ENCODE measurements at places on chromosomes 5 and 9.

DNA sequence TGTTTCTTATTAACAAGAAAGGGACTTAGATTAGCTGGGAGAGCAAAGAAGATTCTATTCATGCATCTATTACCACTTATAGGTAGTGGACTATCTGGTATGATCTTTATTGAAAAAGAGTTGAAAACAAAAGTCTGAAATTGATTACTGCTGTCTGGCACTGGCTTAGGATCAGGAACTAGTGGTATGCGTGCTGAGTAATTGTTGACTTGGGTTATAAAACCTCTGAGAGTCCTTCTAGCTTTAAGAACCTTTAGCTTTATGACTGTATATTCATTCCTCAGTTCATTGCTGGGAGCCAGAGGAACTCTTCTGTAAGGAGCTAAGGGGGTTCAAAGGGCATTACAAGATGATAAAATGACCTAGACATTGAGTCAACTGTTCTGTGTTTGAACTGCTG is 7.6 kb downstream of the SLC1A1 start:
- peak; percentile 38 for DNase-seq

- DNase-seq: no peak
Measured at GRCh38 chr9:99387431-99387830, 165.3 kb downstream of the SEC61B start.

DNA sequence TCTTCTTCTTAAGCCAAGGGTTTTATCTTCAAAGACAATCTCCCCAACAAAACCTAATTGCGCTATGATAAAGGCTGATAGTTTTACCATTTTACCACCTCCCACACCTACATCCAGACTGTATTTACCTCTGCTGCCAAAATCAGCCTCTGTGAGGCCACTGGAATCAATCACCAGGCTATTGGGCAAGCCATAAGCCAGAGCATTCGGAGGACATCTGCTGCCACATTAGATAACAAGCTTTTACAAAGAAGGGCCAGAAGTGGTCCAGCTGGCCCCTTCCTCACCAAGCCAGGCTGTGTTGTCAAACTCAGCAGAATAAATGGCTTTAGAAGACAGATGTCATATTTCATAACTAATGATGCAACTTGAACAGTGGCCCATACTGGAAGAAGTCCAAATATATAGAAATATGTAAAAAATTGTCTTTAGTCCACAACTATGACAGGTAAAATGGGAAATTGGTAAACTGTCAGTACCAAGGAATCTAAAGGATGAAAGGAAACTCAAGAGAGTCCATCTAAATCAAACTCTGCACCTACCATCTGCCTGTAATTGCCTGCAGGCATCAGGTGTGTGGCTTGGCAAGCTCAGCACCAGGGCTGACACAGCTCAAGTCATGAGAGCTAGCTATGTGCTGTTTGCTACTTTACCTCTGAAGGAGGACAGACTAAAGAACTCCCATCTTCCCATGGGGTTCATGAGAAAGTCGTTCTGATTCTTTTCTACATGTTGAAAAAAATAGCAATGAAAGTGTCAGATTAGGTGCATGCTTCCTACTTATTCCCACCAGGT is 16.1 kb downstream of the SLC45A2 start:
- no peak for DNase-seq

DNA sequence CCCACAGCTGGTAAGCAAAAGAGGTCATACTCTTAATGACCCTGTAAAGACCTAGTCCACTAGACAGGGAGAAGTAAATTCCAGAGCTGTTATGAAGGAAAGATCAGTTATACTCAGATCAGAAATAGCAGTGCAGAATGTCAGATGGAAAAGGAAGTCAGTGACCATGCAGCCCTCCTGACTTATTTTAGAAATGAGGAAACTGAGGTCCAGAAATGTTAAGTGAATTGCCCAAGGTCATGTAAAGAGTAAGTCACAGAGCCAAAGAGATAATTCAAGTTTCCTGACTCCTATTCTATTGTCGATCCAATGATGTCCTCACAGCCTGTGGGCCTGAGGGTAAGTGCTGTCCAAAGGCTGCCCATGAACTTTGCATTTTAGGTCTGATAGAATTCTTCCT is 214.9 kb upstream of the IL12B start:
- DNase-seq: no peak

GRCh38 chr5:102857076-102857818 is 102.1 kb downstream of the PAM start:
- peak; percentile 18 for DNase-seq

DNA sequence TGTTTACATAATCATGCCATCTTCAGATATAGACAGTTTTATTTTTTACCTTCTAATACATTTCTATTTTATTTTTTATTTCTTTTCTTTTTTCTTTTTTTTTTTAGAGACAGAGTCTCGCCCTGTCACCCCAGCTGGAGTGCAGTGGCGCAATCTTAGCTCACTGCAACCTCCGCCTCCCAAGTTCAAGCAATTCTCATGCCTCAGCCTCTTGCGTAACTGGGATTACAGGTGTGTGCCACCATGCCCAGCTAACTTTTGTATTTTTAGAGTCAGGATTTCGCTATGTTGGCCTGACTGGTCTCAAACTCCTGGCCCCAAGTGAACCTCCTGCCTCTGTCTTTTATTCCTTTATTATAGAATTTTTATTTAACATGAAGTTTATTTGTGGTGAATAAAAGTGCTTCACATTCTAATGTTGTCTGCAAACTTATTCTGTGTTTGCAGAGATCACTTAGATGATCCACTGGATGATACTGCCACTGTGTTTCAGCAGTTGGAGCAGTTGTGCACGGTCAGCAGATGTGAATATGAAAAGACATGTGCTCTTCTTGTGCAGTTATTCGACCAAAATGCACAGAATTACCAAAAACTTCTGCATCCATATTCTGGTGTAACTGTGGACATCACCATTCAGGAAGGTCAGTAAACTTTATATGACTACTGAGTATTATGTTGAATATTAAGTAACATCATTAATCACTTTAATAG is 62.2 kb downstream of the RANBP17 start:
- no peak for DNase-seq

DNA sequence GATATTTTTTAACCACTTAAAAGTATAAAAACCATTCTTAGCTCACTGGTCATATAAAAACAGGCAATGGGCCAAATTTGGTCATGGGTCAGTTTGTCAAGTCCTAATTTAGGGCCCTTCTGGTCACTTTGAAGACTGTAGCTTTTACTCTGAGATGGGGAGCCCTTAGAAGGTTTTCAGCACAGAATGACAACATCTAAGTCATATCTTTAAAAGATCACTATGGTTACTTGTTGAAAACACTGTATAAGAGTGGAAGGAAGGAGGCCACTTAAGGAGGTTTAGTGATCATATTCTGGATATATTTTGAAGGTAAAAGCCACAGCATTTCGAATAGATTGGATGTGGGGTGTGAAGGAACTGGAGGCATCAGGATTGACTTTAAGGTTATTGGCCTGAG is 76.7 kb downstream of the STRBP start:
- no peak for DNase-seq
